ENCODE measurements at places on chromosomes 4 and X. TPM values are rescaled to one million over a fixed set of nuclear protein-coding genes. Genes with fewer than 3 reads are reported as not detected.

- DNase-seq: no peak
- no peaks in the 10 kb centered on the region for H3K27me3 ChIP-seq
- H3K27ac ChIP-seq: no peak overlapping the region
- no peaks in the 10 kb centered on the region for H3K36me3 ChIP-seq
- H3K4me1 ChIP-seq: no peaks in the 10 kb centered on the region
Observed at GRCh38 chrX:72038868-72039267, 92.8 kb downstream of the RTL5 start.

Gene MAGEA11
- not detected for total RNA-seq

GRCh38 chr4:86582410-86582809 lies 11.7 kb upstream of the PTPN13 start:
- H3K36me3 ChIP-seq: no peaks in the 10 kb centered on the region
- H3K27me3 ChIP-seq: no peaks in the 10 kb centered on the region
- H3K4me3 ChIP-seq: peak overlapping the region; percentile 21
- H3K27ac ChIP-seq: peak overlapping the region; percentile 49
- no peak for DNase-seq

Gene NSG1
- total RNA-seq: 21.2 TPM

DNA sequence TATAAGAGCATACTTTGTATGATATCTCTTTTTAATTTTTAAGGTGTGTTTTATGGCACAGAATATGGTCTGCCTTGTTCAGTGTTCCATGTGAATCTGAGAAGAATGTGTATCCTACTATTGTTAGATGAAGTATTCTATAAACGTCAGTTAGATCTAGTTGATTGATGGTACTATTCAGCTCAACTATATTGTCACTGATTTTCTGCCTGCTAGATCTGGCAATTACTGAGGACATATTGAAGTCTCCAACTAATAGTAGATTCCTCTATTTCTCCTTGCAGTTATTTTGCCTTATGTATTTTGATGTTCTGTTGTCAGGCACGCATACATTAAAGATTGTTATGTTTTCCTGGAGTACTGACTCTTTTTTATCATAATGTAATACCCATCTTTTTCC lies 39.8 kb downstream of the AWAT2 start:
- H3K27ac ChIP-seq: no peak overlapping the region
- no peak overlapping the region for H3K4me3 ChIP-seq
- no peak for DNase-seq
- H3K36me3 ChIP-seq: no peaks in the 10 kb centered on the region

Gene NAP1L3
- total RNA-seq: 0.13 TPM

DNA sequence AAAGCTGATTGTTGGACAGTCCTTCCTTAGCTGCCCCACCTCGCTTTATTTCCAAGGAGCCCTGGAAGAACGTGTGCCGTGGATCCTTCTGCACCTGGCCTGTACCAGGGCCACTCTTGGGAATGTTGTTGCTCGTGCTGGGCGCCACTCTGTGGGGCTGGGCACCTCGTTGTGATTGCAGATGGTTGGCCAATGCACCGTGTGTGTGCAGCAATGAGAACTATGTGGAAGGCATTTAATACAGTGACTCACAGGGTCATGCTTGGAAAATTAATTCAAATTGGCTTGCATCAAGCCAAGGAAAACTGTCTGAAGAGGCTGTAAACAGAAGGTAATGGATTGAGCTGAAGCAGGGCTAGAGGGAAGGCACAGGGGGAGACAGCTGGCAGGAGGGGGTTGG lies 37.0 kb upstream of the CD99L2 start:
- H3K27ac ChIP-seq: no peak overlapping the region
- H3K4me3 ChIP-seq: no peak overlapping the region
